Hematopoietic multipotent progenitor cell treated with erythropoietin and hydrocortisone succinate and interleukin-3 and kit ligand, for 6 days (in vitro differentiated cells): ENCODE measurements at places on chromosomes 6 and 20.

DNA sequence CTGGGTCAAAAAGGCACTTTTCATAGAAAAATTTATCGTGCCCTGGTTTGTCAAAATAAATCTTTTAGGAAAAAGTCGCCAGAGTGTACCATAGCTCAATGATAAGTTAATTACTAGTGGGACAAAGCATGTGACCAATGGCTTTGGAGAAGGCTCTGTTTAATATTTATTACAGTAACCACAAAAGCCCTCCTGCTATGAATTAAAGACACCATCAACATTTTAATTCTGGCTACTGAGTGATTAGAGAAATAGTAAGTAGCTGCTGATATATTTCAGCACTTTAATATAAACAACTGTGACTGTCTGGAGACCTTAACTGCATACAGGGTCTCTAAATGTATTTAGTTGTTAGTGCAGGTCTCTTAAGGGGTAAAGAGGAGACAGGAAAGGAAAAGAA is 38.3 kb downstream of the KIF13A start:
- no peak for DNase-seq

- peak; percentile 53 for DNase-seq
Observed at GRCh38 chr20:32522526-32522775, 62.7 kb downstream of the NOL4L start.

- DNase-seq = peak; percentile 68
Observed at GRCh38 chr6:155530219-155530834, 74.7 kb upstream of the NOX3 start.

DNA sequence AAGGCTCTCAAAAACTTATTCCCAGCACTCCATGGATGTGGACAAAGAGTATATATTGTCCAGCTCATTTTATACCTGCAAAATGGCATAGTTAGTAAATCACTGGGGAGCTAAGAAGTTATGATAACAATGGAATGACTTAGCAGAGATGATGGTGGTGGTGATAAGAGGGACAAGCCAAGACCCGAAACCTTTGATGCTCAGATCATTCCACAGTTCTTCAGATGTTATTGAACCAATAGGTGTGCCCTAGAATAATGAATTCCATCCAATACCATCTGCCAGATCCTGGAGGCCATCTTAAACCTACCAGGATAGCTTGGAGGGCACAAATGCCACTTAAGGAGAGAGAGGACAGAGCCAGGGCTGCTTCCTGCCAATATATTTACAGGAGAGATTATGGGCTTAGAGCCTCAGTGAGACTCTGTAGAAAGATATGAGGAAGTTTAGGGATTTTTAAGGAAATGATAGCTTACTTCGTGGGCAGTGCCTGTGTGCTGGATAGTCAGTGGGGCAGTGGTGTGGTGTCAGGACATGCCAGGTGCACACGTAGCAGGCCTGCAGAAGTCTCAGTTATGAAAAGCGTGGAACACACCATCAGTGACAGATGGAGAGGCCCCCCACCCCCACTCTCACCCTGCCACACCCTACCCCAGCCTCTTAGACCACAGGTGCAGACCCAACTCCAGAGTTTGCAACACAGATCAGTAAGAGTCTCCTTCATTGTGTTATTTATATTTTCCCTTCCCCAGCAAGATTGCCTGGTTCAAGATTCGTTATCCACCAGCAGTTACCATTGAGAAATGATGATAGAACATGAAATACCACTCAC is 209.7 kb upstream of the SUPT3H start:
- DNase-seq = no peak

GRCh38 chr6:6592826-6593475 is 4.4 kb downstream of the LY86 start:
- no peak for DNase-seq

GRCh38 chr20:6075428-6076219 is 21.8 kb upstream of the LRRN4 start:
- DNase-seq = peak; percentile 67

- no peak for DNase-seq
Observed at GRCh38 chr6:84773133-84773430, 8.7 kb upstream of the TBX18 start.

GRCh38 chr6:153312634-153313033 is 181.6 kb upstream of the RGS17 start:
- peak; percentile 81 for DNase-seq

DNA sequence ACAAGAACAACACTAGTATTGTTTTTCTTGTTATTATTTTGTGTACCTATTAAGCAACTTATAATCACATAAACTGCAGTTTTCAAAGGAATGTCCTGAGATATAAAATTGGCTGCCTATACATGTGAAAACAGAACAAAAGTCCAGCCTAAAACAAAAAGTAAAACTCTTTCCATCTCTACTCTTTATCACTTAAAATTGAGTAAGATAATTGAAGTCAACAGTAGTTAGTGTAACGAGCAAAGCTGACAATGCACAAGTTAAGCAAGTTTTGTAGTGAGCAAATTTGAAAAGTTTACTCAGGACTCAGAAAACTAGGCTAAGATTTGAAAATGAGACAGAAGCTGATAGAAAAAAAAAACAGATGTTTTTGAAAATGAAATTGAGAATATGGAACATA is 941.4 kb upstream of the MAN1A1 start:
- no peak for DNase-seq

DNA sequence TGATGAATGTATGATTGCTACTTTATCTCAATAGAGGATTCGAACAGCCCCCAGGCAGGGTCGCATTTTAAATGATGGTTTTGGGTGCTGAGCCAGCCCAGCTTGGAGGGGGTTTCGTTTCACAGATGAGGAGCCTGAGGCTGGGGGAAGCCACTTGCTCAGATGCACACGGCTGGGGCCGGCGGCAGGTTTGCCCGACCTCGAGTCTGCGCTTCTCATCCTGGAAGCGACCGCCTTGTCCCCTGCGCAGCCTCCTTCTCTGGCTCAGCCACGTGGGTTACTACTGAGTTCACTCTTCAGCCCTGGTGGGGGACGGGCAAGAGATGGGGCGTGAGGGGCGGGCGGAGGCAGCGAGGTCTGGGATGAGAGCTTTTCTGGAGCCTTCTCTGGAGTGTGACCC is 25.3 kb downstream of the NTSR1 start:
- DNase-seq = no peak

- no peak for DNase-seq
Observed at GRCh38 chr6:153702671-153703070, 336.4 kb upstream of the OPRM1 start.

DNA sequence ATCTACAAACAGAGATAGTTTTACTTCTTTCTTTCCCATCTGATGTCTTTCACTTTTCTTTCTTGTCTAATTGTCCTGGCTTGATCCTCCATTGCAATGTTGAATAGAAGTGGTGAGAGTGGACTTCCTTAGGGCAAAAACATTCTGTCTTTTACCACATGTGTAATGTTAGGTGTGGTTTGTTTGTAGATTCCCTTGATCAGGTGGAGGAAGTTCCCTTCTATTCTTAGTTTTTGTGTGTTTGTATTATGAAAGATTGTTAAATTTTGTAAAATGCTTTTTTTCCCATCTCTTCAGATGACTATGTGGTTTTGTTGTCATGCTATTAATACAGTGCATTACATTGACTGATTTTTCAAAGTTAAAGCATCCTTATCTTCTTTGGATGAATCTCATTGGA is 41.6 kb upstream of the DUSP22 start:
- DNase-seq = no peak

- DNase-seq = no peak
Observed at GRCh38 chr6:121443971-121444541, 8.6 kb downstream of the GJA1 start.

DNA sequence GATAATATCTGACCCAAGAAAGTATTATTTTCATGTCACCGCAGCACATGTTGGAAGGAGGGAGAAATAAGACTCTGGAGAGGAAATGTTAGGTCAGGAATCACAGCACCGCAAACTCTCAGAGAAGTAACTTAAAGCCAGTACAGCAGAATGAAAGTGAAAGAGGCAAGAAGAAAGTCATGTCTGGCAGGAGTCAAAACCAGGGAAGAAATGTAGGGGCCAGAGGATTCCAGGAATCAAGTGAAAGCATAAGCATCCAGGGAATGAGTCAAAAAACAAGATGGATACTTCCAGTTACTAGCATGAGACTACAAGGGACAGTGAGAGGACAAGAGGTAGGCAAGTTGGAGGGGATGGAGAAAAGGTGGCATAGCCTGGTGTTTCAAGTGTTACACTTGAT is 80.4 kb downstream of the AK9 start:
- no peak for DNase-seq

DNA sequence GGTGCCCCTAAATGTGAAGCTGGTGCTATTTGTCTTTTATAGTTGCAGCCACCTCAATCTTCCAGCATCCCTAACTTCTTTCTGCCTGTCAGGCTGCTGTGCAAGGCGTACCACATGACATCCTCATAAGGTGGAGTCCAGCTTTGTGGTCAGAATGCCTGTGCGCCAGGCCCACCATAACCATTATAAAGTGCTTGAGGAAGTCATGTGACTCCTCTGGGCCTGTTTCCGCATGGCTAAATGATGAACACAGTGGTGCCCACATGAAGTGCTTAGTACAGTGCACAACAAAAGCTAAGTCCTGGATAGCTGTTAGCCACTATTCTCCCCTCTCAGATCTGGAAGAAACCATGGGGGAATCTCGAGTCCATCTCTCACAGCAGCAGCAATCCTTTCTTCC is 75.6 kb downstream of the INSM1 start:
- DNase-seq = peak; percentile 27

DNA sequence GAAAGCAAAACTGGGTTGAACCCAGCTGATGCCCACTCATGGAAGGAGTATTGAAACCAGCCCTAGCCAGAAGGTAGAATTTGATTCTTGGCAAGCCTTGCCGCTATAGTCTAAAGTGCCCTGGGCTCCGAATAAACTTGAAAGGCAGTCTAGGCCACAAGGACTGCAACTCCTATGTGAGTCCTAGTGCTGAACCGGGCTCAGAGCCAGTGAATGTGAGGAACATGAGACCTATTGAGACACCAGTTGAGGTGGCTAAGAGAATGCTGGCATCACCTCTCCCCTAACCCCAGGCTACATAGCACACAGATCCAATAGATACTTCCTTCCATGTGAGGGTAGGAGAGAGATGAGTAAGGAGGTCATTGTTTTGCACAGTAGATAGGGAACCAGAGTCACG is 3.5 kb upstream of the DEFB110 start:
- DNase-seq = no peak

- no peak for DNase-seq
Observed at GRCh38 chr6:124792386-124792785, 169.9 kb upstream of the RNF217 start.

DNA sequence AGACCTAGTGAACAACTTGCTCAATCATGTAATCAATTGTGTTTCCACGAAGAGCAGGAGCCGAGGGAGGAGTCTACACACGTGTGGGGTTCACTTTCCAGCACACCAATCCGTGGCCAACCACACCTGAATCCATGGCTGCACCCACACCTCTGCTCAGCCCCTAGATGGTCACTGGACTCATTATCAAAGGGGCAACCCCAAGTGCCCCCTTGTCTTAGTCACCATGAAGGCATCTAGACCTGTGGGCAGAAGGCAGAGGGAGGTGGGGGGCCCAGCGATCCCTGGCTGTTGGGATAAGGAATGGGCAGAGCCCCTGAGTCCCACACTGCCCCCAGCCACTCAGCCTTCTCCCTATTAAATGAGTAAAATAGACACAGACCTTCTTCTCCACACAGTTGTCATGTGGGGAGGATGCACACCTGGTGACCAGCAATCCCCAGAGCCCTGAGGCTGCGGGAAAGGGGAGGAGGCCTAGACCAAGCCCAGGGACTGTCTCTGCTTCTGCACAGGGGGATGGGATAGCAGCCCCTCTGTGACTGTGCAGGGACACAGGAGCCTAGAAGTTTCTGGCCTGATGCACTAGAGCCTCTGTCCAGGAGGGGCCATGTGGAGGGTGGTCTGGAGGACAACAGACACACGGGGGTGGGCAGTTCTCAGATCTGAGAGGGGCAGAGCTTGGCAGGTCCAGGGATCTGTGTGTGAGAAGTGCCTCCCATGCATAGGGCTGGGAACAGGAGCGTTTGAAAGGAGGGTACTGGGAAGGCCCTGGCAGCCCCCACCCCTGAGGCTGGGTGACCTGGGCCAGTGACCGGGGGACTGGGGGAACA is 1.9 kb upstream of the RAET1L start:
- DNase-seq = no peak

GRCh38 chr6:139369568-139370282 is 4.7 kb downstream of the CITED2 start:
- DNase-seq = peak; percentile 90

DNA sequence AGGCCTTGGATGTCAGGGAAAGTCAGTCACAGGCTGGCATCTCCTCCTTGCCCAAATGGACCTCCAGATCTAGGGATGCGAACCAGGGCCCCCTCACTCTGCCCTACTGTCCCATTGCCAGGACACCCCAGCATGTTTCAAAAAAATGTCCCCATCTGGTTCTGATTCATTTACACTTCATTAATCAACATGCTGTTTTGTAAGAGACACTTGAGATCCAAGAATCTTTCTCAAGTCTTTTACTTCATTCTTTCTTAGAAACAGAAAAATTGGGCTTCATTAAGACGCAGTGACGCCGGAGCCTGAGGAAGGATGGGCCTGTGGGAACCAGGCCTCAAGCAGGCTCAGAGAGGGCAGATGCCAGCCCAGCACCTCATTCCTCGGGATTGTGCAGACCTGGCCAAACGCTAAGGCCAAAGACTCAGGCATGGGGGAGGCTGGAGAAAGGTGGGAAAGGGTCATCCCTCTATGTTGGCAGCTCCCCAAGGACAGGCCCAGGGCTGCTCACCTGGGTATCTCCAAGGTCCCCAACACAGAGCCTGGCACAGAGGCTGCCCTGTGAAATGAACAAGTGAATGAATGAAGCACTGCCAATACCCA is 3.8 kb downstream of the RSPO4 start:
- no peak for DNase-seq

- peak; percentile 89 for DNase-seq
Observed at GRCh38 chr6:27139756-27140579, 107.5 kb upstream of the PRSS16 start.

GRCh38 chr20:19823971-19824370 is 65.9 kb downstream of the RIN2 start:
- no peak for DNase-seq
